Stimulated activated CD8-positive, alpha-beta memory T cell treated with anti-CD3 and anti-CD28 coated beads, Interleukin-2, amount 100 ng/mL, for 1 hour (primary cell): ENCODE measurements at places on chromosomes 1 and 21.

DNA sequence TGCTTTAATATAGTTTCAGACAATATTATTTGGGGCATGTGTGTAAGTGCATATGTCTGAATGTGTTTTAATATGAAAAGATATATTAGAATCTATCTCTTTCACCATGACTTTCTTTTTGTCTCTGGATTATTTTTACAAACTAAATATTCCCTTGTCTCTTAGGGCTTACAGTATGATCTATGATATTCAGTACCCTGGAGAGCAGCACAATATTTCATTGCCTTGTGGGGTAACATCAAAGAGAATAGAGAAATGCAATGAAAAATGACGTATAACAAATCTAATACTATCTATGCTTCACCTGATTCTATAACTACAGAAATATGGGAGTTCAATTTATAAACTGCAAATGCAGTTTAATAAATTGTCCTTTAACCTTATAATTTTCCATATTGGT is 2084.5 kb downstream of the MRPL39 start:
- no peak for DNase-seq

- DNase-seq = no peak
Measured at GRCh38 chr1:156826630-156827029, 10.0 kb upstream of the SH2D2A start.

GRCh38 chr1:96552451-96552850 is 169.1 kb upstream of the PTBP2 start:
- DNase-seq = no peak

DNA sequence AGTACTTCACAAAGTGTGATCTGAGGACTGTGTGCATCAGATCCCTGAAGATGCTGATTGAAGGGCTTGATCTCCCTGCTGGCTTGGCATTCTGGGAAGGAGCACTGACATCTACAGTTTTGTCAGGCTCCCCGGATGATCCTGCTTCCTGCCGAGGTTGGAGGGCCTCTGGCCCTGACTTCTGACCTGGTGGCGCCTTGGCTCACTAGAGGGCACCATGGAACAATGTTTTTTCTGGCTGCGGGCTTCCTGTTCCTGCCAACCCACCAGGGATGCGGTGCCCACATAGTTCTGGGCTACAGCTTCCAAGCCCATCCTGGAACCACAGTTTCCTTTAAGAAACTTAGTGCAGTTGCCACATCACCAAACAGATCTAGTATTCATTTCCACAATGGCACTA is 38.8 kb upstream of the RASAL2 start:
- no peak for DNase-seq

DNA sequence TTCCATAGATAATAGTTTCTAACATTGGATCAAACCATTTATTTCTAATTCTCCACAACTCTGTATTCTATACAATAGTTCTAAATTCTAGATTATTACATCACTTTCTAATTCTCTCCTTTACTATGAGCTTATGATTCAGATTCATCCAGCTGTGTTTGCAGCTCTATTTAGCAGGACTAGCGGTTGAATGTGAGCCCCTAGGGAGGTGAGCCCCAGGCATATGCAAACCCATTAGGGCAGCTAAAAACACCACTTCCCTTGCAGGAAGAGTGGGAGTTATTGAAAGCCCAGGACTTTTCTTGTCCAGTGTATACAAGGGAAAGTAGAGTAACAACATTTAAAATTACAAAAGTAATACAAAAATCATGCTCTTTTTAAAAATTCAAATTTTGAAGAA is 56.9 kb downstream of the KRTAP19-8 start:
- no peak for DNase-seq

GRCh38 chr1:51316846-51317120 is 13.6 kb downstream of the TTC39A start:
- DNase-seq = no peak

- no peak for DNase-seq
Measured at GRCh38 chr1:243850202-243850451, at the start of gene AKT3. AKT3 (minus strand) TSS chr1:243850243; CDS start chr1:243843170, 7,073 bp downstream.

- DNase-seq = no peak
Measured at GRCh38 chr1:110718452-110718851, 43.7 kb upstream of the KCNA3 start.

- DNase-seq = no peak
Measured at GRCh38 chr1:97307568-97307967, 586.0 kb downstream of the PTBP2 start.

DNA sequence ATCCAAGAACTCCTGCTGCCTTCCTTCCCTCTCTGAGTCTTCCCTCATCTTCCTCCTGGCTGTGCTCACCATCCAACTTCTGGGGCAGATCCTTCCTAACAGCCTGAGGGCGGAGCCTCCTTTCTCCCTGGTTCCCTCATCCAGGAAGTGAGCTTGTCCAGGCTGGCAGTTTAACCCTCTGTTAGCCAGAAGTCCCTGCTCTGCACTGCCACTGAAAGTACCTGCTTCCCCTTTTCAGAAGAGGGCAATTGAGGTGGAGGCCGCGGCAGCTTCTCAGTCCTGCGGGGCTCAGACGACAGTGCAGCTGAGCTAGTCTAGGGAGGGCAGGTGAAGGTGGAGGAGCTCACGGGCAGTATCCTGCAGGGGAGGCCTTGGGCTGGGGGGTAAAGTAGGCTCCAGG is 149.1 kb downstream of the FCRL5 start:
- no peak for DNase-seq

- no peak for DNase-seq
Measured at GRCh38 chr1:78843111-78843510, 163.4 kb downstream of the ADGRL4 start.

- DNase-seq = no peak
Measured at GRCh38 chr1:160375788-160376524, 9.1 kb downstream of the NHLH1 start.
